ENCODE measurements at places on chromosomes 5 and 9.

DNA sequence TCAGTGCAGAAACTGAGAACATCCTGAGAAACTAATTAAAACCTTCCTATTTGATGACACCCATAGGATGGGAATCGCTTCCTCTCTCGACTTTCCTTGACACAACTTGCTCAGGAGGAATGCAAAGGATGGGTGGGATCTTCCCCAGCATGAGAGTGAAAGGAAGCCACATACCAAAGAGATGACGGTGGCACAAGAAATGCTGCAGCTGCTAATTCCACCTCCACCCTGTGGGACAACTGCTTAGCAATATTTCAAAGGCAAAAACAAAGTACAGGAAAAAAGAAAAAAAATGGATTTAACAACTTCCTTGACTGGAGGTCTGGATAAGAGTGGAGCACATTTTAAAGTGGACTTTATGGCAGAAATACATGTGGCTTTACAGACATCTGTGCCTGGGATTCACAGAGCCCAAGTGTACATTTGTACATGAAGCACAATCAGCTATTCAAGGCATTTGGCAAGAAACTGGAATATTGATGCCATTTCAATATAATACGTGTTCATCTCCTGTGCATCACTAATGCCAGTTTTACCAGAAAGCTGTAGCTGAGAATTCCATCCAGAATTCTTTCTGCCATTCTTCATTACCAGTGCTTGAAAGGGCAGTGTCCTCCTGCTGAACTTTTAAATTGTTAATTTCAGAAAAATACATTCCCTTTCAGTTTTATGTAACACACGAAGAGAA is 359.2 kb upstream of the ACTBL2 start:
- DNase-seq, result no peak

GRCh38 chr9:122179690-122180074 is 20.0 kb downstream of the MORN5 start:
- DNase-seq, result no peak

- no peak for DNase-seq
Measured at GRCh38 chr9:6827439-6828145, 69.8 kb downstream of the KDM4C start.

GRCh38 chr5:22088517-22088916 is 764.6 kb downstream of the CDH12 start:
- DNase-seq, result no peak

DNA sequence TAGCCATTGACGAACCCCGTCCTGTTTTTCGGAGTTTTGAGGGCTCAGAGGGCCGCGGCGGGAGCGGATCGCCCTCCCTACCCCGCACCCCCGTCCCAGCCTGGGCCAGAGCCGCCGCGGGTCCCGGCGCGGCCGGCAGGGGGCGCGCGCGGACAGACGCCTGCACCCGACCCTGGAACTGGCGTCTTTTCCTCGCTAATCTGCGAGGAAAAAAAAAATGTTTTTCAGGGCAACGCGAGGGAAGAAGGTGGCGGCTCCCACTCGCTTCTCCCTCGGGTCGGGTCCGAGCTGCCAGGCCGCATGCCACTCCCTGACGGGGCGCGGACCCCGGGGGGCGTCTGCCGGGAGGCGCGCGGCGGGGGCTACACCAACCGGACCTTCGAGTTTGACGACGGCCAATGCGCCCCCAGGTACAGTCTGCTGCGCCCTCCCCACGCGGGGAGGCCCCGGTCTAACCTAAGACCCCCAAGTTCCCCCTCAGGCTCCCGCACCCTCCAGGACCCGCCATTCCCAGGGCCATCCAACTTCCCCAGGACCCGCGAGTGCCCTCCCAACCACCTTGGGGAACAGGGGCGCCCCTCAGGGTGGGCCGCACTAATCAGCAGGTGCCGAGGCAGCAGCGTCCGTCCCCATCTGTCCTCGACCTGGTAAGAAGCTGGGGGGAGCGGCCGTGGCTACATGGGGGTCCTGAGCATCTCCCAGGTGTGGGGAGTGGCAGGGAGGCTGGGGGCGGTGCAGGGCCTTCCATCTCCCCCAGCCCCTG is at the start of gene KCNT1:
Gene KCNT1, plus strand, starts transcription at position 227 of the 763 bp plus-strand sequence. Its CDS starts 74 bp downstream, at position 301.
- DNase-seq, result peak; percentile 21

GRCh38 chr5:87311405-87312279 is 44.0 kb downstream of the RASA1 start:
- no peak for DNase-seq

DNA sequence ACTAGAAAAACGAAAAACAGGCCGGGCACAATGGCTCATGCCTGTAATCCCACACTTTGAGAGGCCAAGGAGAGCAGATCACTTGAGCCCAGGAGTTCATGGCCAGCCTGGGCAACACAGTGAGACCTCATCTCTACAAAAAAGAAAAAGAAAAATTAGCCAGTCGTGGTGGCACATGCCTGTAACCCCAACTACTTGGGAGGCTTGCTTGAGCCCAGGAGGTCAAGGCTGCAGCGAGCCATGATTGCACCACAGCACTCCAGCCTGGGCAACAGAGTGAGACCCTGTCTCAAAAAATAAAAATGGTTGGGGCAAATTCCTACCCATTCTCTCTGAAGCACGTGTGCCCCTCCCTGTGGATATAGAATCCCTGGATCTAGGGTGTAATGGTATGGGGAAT is 8.4 kb upstream of the CFAP157 start:
- no peak for DNase-seq

DNA sequence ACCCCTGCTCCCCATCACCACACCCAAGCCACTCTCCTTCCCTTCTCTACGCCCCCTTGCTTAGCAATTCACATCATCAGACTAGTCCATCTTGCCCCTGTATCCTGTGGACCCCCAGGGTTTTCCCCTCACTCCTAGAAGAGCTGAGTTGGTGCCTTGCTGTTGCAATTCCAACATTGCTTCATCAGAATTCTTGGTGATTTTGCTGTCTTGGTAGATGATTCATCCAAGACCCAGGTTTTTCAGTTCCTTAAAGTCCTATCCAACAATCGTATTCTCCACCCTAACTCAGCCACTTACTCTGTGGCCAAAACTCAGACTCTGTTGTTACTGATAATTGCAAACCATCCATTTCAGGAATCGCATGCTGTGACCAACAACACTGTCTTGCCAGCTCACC is 21.4 kb upstream of the CCNJL start:
- no peak for DNase-seq

DNA sequence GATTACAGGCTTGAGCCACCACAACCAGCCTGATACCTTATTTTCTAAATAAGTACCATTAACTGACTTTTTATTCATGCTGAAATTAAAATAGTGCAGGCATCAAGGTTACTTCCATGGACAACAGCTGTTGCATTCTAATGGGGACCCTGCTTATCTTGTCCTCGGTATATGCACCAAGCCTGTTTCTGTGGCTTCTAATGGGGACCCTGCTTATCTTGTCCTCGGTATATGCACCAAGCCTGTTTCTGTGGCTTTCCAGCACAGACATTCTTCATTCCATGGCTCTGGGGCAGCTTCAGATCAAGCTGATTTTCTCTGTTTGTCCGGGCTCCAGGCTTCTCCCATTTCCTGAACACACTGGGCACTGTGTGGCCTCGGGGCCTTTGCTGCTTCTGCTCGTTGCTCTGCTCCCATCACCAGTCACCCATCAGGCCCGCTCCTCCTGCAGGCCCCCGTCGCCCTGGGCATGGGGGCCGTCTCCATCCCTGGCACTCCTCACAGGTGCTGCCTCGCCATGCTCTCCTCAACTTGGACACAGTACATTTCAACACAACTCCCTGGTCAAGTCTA is 30.7 kb downstream of the ZNF354A start:
- no peak for DNase-seq

DNA sequence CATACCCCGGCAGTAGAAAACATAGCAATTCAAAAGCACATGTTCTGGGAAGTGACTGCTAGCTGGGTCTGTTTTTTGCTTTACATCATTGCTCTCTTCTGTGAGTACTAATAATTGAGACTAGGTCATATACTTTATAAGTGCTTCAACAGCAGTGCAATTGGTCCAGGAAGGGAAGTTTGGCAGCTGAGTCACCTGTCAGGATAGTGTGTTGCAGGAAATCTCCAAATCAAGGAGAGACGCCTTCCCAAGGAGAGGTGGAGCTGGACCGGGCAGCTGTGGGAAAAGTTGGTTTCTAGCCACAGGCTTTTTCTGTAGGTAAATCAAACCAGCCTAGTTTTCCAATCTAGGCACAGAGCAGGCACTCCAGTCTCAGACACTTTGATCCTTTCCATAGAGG is 330.1 kb downstream of the ENC1 start:
- no peak for DNase-seq

GRCh38 chr9:81879501-81879916 is 48.7 kb upstream of the SPATA31D4 start:
- no peak for DNase-seq

- DNase-seq, result no peak
Measured at GRCh38 chr5:142186857-142187594, 78.4 kb downstream of the NDFIP1 start.

DNA sequence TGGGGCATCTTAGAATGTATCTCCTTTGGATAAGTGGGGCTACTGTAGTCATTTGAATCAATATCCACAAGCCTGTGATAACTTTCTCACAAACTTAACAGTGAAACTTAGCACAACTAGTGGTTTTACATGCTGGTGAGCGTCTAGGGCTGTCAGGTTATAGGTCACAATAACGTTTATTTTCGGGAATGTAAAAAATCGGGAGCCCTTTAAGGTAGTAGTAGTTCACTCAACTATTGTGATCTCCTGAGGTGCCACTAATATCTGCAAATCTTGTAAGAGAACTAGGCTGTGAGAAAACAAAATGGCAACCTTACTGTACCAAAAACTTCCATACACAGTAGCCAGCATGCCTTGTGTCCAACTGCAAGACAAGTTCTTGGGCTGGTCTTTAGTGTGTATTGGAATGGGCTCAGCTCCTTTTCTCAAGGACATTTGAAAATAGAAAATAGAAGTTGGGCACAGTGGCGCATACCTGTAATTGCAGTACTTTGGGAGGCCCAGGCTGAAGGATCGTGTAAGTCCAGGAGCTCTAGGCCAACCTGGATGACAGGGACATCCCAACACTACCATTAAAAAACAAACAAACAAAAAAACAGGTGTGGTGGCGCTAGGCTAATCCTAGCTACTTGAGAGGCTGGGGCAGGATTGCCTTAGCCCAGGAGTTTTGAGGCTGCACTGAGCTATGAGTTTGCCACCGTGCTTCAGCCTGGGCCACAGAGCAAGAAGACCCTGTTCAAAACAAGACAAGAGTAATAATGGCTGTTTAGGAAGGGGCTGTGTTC is 5.2 kb upstream of the PKN3 start:
- no peak for DNase-seq

DNA sequence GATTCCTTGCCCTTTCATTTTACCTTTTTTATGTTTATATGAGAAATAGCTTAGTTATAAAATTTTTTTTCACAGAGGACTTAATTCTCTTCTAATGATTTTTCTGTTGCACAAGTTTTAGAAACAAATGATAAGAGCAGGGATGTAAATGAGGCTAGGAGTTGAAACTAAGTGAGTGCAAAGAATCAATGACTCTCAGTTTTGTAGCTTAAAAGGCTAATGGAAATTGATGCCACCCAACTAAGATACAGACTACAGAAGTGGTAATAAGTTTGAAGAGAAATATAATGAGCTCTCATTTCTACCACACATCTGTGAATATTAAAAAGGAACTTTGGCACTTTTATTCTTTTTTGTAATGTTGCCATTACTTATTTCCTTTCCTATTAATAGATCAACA is 105.1 kb downstream of the LURAP1L start:
- no peak for DNase-seq

- no peak for DNase-seq
Measured at GRCh38 chr9:21535396-21535795, 53.3 kb upstream of the IFNE start.

DNA sequence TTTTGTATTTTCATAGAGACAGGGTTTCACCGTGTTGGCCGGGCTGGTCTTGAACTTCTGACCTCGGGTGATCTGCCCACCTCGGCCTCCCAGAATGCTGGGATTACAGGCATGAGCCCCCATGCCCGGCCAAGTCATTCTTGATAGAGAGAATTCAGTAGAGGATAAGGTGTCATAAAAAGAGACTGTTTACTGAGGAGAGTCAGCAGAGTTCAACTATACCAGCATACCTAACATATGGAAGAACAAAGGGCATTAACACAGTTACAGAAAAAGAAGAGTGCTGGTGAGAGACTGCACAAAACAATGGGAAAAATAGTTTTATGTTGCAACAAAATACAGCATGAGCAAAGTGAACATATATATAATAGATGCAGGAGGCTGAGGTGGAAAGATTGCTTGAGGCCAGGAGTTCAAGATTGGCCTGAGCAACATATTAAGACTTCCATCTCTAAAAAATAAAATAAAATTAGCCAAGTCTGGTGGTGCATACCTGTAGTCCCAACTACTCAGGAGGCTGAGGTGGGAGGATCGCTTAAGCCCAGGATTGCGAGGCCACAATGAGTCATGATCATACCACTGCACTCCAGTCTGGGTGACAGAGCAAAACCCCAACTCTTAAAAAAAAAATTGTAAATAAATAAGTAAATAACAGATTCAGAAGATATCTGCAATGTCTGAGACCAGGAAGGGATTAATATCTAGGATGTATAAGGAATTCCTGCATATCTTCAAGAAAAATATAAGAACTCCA is 19.5 kb downstream of the B4GALT1 start:
- no peak for DNase-seq

DNA sequence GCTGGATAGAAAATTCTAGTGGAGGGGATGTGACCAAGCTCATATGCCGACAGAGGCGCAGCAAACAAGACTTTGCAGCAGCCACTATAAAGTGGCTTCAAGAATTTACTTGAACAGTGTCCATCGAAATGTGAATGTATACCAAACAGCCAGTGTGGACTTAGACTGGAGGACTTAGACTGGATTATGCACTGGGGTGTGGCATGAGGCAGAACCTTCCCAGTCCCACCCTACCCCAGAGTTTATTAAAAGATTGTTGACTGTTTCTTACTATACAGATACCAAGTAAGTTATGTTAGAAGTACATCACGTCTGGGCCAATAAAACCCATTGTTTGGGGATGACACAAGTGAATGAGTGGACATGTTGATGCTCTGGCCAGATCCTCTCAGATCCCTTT is 561.3 kb upstream of the KLF4 start:
- DNase-seq, result no peak

GRCh38 chr5:67246108-67246507 is 49.5 kb upstream of the CD180 start:
- no peak for DNase-seq

DNA sequence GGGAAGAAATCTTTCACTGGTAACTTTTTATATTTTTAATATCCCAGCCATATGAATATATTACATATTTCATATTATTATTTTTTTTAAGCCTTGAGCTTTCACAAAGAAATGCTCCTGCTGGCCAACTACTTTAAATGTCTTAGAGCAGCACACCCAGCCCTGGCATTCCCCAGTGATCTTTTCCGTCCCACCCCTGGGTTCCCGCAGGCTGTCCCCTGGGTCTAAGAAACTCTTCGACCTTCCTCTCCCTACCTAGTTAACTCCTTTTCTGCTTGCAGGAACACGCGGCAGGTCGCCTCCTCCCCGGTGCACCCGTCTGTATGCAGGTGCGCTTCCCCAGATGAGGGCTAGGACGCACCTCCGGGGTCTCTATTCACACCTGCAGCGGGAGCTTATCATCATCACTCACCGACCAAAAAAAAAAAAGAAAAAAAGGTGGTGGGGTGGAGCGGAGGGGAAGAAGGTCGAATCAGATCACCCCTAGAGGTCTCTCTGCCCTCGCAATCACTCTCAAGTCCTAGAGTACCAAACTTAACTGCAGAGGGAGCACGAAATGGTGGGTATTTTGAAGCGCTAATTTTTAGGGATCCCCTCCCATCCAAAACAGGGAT is 696 bp downstream of the ZFP62 start:
- DNase-seq, result no peak

Measured in activated effector memory CD4-positive, alpha-beta T cell treated with Interleukin-2 at 50 U/mL for 16 hours (primary cell).